ENCODE measurements at places on chromosomes 6 and 20.
A peak's percentile ranks its signal among the peaks of the same experiment; 100 is the strongest.

DNA sequence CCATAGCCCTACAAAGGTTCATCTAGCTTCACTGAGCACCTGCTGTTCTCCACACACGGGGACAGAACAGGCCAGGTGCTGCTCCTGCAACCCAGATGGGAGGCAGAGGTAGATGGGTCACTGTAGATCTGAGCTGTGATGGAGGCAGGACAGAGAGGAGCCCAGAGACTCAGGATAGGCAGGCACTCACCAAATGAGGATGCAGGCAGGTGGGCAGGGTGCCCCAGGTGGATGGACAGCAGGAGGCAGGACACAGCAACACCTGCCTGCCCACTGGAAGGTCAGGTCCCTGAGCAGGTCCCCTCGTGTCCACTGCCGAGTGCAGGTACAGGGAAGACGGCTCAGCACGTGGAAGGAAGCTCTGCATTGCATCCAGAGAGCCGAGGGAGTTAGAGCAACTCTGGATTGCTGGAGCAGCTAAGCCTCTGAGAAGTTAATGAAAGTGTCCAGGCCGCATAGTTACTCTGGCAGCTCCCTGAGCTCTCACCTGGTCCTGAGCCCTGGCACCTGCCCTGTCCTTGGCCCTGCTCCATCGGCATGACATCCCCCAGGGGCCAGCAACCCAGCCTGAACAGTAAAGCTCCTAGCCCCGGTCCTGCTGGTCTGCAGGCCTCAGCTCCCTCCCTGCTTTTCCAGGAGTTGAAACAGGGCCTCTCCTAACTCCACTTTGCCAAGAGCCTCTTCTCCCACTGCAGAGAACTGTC lies 4.9 kb upstream of the YTHDF1 start:
- no peaks in the 10 kb centered on the region for H3K36me3 ChIP-seq
- H3K4me3 ChIP-seq, result no peak overlapping the region
- no peak overlapping the region for H3K27ac ChIP-seq
- H3K4me1 ChIP-seq, result peaks cover 10% of the 10 kb centered on the region

DNA sequence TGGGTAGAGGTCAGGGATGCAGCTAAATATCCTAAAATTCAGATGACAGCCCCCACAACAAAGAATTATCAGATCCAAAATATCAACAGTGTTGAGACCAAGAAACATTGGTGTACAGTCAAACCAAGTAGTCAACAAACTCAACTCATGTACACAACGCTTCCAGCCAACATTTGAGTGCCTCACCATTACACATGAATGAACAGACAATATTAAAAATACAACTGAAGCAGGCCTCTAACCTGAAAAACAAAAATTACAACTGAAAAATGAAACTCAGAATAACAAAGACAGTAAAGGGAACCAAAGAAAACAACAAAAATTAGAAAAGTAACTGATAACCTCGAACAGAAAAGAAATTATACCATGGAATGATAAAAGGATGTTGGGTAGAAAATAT lies 46.2 kb downstream of the HACE1 start:
- H3K4me3 ChIP-seq, result no peak overlapping the region
- peaks cover 39% of the 10 kb centered on the region for H3K36me3 ChIP-seq
- H3K4me1 ChIP-seq, result no peaks in the 10 kb centered on the region

- peak; percentile 92 for DNase-seq
- H3K27me3 ChIP-seq, result no peaks in the 10 kb centered on the region
- no peak overlapping the region for H3K4me3 ChIP-seq
- no peaks in the 10 kb centered on the region for H3K36me3 ChIP-seq
- peak overlapping the region; percentile 69 for H3K27ac ChIP-seq
These were observed 154.3 kb downstream of the VEGFA start for GRCh38 chr6:43924222-43924702.

DNA sequence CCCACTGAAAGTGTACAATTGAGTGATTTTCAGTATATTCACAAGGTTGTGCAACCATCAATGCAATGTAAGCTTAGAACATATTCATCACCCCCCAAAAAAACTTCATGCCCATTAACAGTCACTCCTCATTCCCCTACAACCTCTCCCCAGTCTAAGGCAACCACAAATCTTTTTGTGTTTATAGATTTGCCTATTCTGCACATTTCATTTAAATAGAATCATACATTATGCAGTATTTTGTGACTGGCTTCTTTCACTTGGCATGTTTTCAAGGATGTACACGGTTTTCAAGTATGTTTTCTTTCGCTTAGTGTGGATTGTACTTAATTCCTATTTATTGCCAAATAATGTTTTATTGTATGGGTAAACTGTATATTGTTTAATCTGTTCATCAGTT lies 329.3 kb upstream of the RNF24 start:
- no peak overlapping the region for H3K4me3 ChIP-seq
- H3K36me3 ChIP-seq, result no peaks in the 10 kb centered on the region
- H3K27me3 ChIP-seq, result peaks cover 29% of the 10 kb centered on the region
- no peaks in the 10 kb centered on the region for H3K4me1 ChIP-seq
- no peak for DNase-seq
- H3K27ac ChIP-seq, result no peak overlapping the region

DNA sequence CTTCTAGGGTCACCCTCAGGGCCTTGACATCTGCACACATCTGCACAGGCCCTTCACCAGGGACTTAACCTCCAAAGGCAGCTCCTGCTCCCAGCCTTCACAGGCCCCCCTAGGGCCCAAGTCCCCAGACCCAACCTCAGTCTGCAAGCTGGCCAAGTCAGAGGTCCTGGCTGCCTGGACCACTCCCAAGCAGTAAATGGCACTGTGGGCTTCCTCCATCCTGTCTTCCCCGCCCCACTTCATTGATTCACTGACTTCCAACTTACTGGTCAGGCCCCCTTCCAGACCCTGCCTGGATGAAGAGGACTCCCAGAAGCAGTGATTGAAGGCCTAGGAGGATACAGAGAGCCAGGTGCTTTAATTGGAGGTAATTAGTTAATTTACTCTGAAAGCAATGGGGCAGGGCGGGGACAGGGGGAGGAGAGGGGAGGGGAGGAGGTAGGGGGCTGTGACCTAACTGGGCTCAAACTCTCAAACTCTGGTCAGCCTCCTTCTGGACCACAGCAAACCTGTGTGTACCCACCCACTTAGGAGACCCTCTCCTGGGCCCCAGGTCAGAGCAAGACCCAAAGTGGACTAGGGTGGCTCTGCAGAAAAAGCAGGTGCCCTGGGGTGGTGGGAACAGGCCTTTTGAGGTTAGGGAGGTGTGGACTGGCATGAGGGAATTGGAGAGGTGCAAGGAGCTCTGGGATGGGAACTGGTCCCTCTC lies 51.5 kb downstream of the MRPL14 start:
- no peak overlapping the region for H3K4me3 ChIP-seq
- no peak overlapping the region for H3K27ac ChIP-seq
- DNase-seq, result no peak
- H3K27me3 ChIP-seq, result no peaks in the 10 kb centered on the region
- peaks cover 28% of the 10 kb centered on the region for H3K4me1 ChIP-seq
